Fibroblast of lung (primary cell): ENCODE measurements at places on chromosomes 16 and 17. TPM values are rescaled to one million over a fixed set of nuclear protein-coding genes. Genes with fewer than 3 reads are reported as not detected.

- H3K36me3 ChIP-seq = no peaks in the 10 kb centered on the region
- peaks cover 2% of the 10 kb centered on the region for H3K27me3 ChIP-seq
- H3K4me1 ChIP-seq = peaks cover 5% of the 10 kb centered on the region
- no peak overlapping the region for H3K4me3 ChIP-seq
These were observed 157.4 kb downstream of the FOXL1 start for GRCh38 chr16:86735727-86736126.

DNA sequence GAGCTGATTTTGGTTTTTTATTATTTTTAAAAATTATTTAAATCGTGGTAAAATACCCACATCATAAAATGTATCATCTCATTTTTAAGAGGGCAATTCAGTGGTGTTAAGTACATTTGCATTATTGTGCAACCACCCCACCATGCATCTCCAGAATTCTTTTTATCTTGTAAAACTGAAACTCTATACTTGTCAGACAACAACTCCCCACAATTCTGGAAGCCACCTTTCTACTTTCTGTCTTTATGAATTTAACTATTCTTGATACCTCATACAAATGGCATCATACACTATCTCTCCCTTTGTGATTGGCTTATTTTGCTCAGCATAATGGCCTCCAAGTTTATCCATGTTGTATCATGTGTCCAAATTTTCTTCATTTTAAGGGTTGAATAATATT is 97.9 kb downstream of the HS3ST3B1 start:
- H3K27me3 ChIP-seq = no peaks in the 10 kb centered on the region
- no peaks in the 10 kb centered on the region for H3K36me3 ChIP-seq
- H3K27ac ChIP-seq = no peak overlapping the region
- no peaks in the 10 kb centered on the region for H3K4me1 ChIP-seq

DNA sequence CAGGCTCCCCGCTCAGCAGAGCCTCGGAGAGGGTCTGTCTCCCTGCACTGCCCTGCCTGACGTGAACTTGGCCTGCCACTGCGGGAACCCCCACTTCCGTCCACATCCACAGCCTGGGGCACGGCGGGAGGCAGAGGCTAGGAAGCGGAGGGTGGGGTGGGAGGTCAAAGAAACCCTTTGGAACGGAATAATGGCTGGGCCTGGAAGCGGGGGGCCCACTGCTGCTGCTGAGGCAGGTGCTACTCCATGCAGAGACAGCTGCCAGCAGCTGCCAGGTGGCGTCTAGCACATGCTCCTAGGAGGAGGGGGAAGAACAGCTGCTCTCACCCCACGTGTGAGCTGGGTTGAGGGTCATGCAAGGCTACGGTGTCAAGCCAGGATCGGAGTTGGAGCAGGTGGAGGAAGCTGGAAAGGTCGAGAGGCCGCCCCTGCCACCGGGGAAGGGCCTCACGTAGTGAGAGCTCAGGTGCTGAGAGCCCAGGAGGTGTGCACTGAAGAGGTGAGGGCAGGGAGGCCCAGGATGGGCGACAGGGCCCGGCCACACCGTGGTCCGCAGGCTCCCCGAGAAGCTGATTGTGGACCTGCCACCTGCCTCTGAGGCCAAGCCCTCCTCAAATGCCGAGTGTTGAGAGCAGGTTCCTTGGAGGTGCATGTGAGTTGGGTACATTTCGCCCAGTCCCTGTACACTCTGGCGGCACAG is 9.8 kb downstream of the FSCN2 start:
- no peak overlapping the region for H3K4me3 ChIP-seq
- peaks cover 11% of the 10 kb centered on the region for H3K36me3 ChIP-seq
- H3K27ac ChIP-seq = no peak overlapping the region
- DNase-seq = no peak
- no peaks in the 10 kb centered on the region for H3K4me1 ChIP-seq

- no peak overlapping the region for H3K27ac ChIP-seq
- peaks cover 10% of the 10 kb centered on the region for H3K4me1 ChIP-seq
These were observed 2.1 kb downstream of the HES7 start for GRCh38 chr17:8121681-8122421.

DNA sequence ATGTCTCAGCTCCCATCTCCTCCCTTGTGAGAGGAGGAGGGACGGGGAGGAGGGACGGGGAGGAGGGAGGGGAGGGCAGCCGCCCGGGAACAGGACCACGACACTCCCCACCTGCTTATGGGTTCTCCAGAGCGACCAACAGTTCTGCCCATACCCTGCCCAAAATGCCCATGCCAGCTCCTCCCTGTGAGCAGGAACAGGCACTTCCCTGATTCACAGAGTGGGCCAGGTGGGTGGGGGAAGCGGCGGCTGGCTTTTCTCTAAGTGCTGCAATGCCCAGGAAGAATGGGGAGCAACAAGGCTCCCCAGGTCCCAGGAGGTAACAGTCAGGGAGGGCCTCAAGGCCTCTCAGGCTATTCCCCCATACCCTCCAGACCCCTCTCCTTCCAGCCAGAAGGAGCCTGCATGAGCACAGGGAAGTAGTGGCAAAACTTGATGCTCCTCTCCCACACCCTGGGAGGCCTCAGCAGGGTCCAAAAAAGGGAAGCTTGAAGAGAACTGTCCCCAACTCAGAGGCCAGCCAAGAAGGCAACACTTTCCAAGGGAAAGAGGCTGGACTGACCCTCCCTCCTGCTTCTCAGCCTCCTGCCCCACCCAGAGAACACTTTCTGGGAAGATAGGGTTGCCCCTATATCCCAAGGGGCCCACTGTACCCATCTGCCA is 53.8 kb downstream of the MYO18A start:
- no peak for DNase-seq
- peaks cover 5% of the 10 kb centered on the region for H3K4me1 ChIP-seq
- H3K36me3 ChIP-seq = peaks cover 7% of the 10 kb centered on the region

DNA sequence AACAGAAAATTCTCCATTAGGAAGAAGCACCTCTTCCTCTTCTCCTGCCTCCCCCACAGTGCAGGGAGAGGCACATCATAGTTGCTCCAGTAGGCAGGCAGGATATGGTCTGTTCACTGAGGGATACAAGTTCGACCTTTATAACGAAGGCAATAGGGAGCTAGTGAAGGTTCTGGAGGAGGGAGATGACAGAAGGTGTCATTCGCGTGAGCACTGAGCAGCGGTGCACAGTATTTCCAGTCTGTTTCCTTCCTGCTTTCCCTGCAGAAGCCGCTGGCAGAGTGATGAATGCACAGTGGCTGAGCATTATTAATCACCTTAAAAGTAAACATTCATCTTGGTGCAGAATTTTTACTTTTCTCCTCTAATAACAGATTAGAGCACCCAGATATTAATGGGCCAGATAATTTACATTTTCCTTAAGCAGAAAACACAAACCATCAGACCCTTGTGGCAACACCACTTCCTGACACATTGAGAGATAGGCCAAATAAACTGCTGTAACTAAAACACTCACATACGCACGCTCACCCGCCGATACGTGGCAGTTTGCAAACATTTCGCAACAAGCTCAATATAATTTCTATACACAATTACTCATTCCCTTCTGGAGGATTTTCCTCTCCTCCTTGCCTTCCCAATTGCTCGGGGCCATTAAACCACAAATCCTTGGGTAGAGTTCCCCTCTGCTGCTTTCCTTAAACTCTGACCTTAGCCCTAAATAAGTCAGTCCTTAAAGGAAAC is 69.5 kb downstream of the AIPL1 start:
- no peaks in the 10 kb centered on the region for H3K27me3 ChIP-seq
- no peaks in the 10 kb centered on the region for H3K36me3 ChIP-seq
- no peak overlapping the region for H3K27ac ChIP-seq
- DNase-seq = peak; percentile 88
- no peaks in the 10 kb centered on the region for H3K4me1 ChIP-seq
- no peak overlapping the region for H3K4me3 ChIP-seq

DNA sequence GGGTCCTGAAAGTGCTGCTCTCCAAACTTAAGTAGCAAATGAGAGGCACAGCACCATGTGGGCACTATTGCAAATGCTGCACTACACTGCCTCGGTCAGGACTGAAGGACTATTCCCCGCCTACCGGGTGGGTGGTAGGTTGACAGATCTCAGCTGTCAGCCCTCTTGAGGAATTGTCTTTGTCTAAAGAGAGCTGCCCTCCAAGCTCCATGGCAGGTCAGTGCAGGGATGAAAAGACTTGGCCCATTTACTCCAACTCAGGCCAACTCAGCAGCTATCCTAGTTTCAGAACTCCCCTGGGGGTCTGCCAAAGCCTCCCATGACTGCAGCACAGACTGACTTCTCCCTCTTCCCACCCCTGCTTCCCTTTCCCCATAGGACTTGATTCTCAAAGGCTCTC is 3.4 kb upstream of the PDZD9 start:
- no peaks in the 10 kb centered on the region for H3K27me3 ChIP-seq
- no peak overlapping the region for H3K27ac ChIP-seq
- no peak overlapping the region for H3K4me3 ChIP-seq
- no peaks in the 10 kb centered on the region for H3K36me3 ChIP-seq
- peaks cover 8% of the 10 kb centered on the region for H3K4me1 ChIP-seq

DNA sequence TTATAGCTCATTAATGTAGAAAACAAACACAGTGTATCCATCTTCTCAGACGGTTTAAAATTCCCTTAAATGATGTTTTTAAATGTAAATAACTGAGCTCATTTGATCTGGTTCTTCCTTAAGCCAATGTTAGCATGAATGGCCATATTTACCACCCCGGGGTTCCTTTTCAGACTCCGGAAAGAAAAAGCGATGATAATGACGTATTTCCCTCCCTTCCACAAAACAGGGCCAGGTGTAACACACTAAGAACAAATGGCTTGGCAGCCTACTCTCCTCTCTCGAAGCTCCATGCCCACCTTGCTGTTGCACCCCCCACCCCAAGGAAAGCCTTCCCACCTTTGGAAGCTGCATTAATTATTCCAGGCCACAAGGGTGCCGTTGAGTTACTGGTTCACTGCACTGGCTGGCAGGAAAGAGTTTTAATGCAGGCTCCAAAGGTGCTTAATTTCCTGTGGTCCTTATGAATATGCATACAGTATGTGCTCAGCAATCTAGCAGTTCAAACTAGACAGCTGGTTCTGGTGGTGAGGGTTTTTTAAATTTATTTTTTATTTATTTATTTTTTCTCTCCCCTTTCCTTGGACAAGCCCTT is 378.9 kb downstream of the WWOX start:
- no peaks in the 10 kb centered on the region for H3K27me3 ChIP-seq
- H3K4me1 ChIP-seq = no peaks in the 10 kb centered on the region

DNA sequence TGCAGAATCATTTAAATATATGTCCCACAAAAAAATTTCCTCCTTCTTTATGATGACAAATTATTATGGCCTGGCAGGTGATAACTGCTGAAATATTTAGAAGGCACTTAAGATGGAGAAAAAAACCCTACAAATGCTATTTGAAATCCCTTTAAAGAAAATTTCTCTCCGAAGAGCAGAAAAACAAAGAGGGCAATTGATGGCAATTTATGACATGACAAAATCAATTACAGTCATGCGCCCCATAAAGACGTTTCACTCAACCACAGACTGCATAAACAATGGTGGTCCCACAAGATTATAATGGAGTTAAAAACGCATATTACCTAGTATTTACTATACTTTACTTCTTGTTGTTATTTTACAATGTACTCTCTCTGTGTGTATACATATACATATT is 25.2 kb upstream of the KIF2B start:
- no peak for DNase-seq
- H3K27ac ChIP-seq = no peak overlapping the region
- no peak overlapping the region for H3K4me3 ChIP-seq
- H3K36me3 ChIP-seq = no peaks in the 10 kb centered on the region

GRCh38 chr17:55898195-55898594 is 147.3 kb downstream of the PCTP start:
- DNase-seq = no peak
- H3K4me1 ChIP-seq = no peaks in the 10 kb centered on the region
- no peaks in the 10 kb centered on the region for H3K36me3 ChIP-seq
- H3K27me3 ChIP-seq = no peaks in the 10 kb centered on the region
- no peak overlapping the region for H3K27ac ChIP-seq
- H3K4me3 ChIP-seq = no peak overlapping the region

GRCh38 chr16:88012360-88012759 is 61.1 kb downstream of the BANP start:
- no peaks in the 10 kb centered on the region for H3K27me3 ChIP-seq
- no peak overlapping the region for H3K27ac ChIP-seq
- DNase-seq = no peak
- peaks cover 8% of the 10 kb centered on the region for H3K36me3 ChIP-seq
- no peak overlapping the region for H3K4me3 ChIP-seq
- peaks cover 14% of the 10 kb centered on the region for H3K4me1 ChIP-seq

GRCh38 chr17:73420897-73421296 is 109.1 kb upstream of the CDC42EP4 start:
- no peak overlapping the region for H3K27ac ChIP-seq
- H3K4me3 ChIP-seq = no peak overlapping the region
- H3K36me3 ChIP-seq = no peaks in the 10 kb centered on the region
- H3K27me3 ChIP-seq = no peaks in the 10 kb centered on the region

GRCh38 chr16:58280846-58281301 is 14.0 kb downstream of the PRSS54 start:
- H3K27ac ChIP-seq = no peak overlapping the region
- H3K4me1 ChIP-seq = no peaks in the 10 kb centered on the region
- no peaks in the 10 kb centered on the region for H3K36me3 ChIP-seq
- H3K27me3 ChIP-seq = no peaks in the 10 kb centered on the region
- H3K4me3 ChIP-seq = no peak overlapping the region

DNA sequence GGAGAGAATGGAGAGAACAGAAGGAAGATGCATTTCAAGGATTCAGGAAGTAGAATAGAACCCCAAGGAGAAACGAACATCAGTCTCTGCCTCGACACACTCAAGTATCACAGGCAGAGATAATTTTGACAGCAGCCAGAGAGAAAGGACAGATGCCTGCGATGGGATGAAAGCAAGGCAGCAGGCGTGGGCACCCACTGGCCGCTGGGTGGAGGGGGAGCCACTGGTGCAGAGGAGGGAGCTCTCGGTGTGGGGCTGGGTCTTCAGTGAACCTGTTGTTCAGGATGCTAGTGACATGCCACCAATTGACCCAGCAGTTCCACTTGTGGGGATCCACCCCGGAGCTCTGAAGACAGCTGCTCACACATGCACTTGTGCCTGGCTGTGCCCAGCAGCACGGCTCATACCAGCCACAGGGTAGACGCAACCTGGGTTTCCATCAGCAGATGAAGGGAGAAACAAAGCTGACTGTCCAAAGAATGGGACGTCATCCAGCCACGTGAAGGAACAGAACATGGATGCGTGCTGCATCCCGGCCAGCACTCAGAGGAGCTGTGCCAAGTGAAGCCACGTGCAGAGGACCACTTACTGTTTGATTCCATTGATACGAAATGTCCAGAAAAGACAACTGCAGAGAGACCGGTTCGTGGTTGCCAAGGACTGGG is 127.0 kb downstream of the BANP start:
- DNase-seq = no peak
- no peaks in the 10 kb centered on the region for H3K36me3 ChIP-seq
- H3K27me3 ChIP-seq = no peaks in the 10 kb centered on the region

The TSPOAP1 gene
- 4.0 and 4.9 TPM in 2 replicates for total RNA-seq

The CES5A gene
- not detected in 2 replicates for total RNA-seq

The AGRP gene
- not detected in 2 replicates for total RNA-seq

The HSBP1 gene
- total RNA-seq = 111 and 184 TPM in 2 replicates

The SPATA22 gene
- 0.17 and 0.51 TPM in 2 replicates for total RNA-seq

The CDK3 gene
- 1.3 TPM in 2 replicates for total RNA-seq

The CBX2 gene
- 0.83 and 1.3 TPM in 2 replicates for total RNA-seq

The TMIGD1 gene
- total RNA-seq = not detected in 2 replicates

The SLC6A4 gene
- total RNA-seq = under 0.01 TPM in 1 of 2 replicates, not detected in the other

The GRAPL gene
- under 0.01 and 0.17 TPM in 2 replicates for total RNA-seq

The ZNF629 gene
- total RNA-seq = 6.4 and 7.3 TPM in 2 replicates

The MBTPS1 gene
- total RNA-seq = 96.0 and 109 TPM in 2 replicates

The HBA1 gene
- not detected in 2 replicates for total RNA-seq
